Esophagus squamous epithelium (tissue), 5 donors: ENCODE measurements at places on chromosomes 11 and 22.

DNA sequence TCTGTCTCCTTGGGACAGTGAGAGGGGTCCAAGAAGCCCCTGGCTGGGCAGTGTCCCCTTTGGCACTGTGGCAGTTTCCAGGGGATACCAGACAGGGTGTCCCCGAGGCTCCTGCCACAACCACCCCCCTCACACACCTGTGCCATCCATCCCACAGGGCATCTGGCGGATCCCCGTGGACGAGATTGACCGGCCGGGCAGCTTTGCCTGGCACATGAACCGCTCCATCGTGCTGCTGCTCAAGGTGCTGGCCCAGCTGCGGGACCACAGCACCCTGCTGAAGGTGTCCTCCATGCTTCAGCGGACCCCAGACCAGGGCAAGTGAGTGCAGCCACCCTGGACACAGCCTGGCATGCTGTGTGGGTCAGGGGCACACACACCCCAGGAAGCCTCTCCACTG lies 17.0 kb upstream of the SUSD2 start:
- DNase-seq: no peak

GRCh38 chr22:43142880-43143562 lies at the start of gene MCAT:
Gene MCAT, minus strand, starts transcription at chr22:43143398. Its CDS starts 50 bp downstream, at chr22:43143348.
- DNase-seq: no peak

- no peak for DNase-seq
Measured at GRCh38 chr11:47485107-47485506, 36.2 kb upstream of the RAPSN start.

DNA sequence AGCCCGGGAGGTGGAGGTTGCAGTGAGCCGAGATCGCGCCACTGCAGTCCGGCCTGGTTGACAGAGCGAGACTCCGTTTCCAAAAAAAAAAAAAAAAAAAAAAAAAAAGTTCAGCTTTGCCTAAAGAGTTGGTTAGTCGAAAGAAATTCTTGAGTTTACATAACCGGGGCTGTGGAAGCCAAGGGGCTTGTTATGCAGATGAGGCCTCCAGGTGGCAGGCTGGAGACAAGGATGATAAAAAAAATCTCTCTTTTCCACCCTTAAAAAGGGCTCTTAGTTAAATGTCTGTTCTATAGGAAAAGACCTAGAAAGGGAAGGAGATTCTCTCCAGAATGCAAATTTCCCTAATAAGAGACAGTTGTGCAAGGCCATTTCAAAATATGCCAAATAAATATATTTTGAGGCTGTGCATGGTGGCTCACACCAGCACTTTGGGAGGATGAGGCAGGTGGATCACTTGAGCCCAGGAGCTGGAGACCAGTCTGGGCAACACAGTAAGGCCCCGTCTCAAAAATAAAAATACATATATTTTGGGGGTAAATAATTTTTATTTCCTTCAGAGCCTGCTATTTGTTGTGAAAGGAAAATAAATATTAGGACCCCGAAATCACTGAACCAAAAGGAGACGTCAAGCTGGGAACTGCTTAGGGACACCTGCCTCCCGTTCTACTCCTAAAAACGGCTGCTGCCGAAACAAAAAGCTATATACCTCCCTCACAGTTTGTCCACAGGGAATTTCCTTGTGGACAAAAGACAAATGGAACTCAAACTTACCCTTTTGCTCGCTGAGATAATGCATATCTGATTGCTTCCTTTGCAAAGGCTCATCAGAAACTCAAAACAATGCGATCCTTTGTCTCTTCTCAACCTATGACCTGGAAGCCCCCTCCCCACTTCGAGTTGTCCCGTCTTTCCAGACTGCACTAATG lies 2.4 kb upstream of the IFITM2 start:
- DNase-seq: no peak

DNA sequence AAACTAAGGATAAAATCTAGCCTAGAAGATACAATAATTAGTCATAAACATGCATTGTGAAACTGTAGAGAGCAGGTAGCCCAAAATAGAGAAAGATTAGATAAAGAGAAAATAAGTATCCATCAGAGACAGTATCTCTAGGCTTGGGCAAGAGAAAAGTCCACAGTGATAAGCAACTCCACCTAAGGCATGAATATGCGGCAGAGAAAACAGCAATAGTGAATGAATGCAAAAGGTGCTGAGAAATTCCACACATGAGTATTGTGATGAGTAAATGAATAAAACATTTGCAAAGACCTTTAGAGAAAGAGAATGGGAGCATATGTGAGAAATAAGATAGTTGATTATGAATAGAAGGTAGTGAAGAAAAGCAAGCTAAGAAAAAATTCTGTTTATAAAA lies 8.7 kb downstream of the MS4A2 start:
- DNase-seq: no peak
